ENCODE measurements at places on chromosomes 2 and 18.

GRCh38 chr2:215660687-215661086 is 224.8 kb upstream of the FN1 start:
- no peak for DNase-seq

DNA sequence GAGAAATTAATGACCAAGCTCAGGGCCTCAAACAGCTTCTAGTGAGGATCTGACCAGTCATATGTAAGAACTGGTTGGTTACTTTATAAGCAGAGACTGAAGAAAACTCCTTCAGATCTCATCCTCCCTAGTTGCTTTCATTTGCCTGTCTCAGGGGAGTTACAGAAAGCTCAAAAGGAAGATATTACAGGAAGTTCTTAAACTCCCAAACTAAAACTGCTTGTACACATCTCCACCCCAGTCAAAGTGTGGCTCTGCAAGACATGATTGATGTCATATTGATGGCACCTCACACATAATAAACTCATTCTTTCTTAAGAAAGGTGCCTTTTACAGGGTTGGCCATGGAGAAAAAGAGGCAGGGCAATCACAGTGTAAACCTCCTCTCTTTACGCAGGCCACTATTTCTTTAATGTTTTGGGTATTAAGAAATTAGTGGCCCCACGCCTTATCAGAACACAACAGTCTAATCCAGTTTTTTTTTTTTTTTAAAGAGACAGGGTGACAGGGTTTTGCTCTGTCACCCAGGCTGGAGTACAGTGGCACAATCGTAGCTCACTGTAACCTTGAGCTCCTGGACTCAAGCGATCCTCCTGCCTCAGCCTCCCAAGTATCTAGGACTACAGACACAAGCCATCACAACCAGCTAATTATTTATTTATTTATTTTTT is 62.6 kb upstream of the STK17B start:
- no peak for DNase-seq

- no peak for DNase-seq
Measured at GRCh38 chr2:6639929-6640620, 225.6 kb downstream of the CMPK2 start.

DNA sequence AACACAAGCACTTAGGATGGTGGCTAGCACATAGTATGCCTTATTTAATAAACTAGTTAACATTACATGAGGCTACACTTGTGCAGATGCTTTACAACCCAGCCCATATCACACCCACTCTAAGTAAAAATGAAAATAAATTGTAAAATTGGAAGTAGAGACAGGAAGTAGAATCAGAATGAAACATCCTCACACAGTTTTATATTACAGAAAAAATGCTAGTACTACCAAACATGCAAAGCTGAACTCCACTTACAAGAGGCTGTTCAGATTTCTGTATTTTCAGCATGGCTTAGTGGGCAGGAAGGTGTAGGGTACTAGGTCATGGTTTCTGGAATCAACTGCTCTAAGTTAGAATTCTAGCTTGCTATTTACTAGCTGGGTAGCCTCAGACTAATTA is 18.2 kb upstream of the CRIM1 start:
- no peak for DNase-seq

DNA sequence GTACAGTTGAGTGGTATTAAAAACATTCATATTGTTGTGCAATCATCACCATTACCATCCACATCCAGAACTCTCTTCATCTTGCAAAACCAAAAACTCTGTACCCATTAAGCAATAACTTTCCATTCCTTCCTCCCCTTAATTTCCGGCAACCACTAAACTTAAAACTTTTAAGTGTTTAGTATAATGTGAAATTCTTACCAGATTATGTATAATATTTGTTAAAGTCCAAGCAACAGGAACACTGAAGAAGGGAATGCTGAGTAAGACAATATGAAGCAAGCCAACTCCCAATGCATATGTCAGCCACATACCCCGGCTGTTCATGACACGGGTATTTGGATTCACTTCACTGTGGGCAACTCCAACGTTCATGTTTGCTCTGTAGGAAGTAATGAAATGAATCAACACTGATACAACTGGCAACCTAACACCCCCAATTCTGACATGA is 1.9 kb downstream of the ORMDL1 start:
- no peak for DNase-seq

DNA sequence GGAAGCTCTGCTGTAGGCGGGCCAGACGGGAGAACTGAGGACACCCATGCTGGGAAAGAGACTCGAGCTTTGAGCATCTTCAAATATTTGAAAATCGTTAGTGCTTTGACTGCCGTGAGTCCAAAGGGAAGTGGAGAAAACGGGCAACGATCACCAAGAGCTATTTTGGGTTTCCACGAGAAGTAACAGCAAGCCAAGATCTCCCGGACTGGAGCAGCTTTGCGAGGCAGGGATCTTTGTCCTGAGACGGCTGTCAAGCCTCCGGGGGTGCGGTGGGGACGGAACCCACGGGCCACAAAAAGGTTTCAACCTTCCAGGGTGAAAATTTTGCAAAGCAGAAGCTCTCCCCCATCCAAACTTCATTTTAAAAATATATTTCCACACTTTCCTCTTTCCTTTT is 195.8 kb downstream of the NDUFA10 start:
- DNase-seq: no peak

DNA sequence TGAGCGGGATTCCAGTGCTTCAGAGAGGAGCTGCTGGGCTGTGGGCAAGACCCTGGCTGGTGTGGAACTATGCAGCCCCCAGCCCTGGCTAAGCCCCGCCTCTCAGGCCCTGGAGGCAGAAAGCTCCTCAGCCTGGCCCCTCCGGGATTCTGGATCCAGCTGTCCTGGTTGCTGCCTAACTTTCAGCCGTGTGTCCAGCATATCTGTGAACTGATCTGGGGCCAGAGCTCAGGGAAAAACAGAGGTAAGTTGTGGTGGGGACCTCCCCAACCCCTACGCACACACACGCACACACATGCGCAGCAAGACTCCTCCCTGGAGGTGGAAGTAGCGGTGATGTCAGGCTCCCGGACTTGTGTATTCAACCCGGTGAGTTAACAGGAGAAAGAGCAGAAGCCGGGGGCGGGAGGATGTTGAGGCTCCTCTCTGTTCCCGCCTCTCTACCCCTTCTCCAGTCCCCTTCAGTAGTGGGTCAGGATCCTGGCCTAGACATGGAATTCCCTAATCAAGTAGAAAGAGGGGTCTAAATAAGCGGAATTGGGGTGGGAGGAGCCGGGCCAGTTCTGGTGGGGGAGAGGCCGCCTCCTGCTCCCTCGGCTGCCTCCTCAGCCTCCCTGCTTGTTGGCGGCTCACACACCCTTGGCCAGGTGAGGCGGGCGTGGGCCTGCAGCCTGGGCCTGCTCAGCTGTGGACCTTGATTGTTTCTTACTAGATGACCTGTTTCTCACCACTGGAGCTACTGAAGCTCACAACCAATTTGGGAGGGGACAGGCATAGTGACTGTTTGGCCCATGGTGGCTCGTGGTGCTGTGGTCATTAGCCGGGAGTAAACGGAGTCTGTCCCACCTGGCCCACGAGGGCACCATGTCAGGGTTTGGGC is 33.4 kb downstream of the SIX2 start:
- DNase-seq: no peak

DNA sequence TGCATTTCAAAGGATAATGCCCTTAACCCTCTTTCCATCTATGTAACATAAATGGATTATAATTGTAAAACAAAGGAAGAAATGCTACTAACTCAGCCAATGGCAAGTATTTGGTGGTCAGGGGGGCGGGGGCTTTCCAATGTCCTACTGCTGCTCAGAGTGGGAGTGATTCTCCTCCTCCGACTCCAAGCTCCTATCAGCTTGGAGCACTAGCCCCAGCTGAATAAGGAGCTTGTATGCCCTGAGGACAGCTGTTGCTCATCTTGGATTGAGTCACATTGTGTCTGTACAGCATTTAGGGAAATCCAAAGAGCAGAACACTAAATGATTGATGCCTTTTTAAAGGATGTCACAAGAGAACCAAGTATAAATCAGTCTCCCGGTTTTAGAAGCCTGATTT is 105.6 kb upstream of the ZNF521 start:
- no peak for DNase-seq

GRCh38 chr2:62996534-62997186 is 54.0 kb upstream of the OTX1 start:
- DNase-seq: no peak

DNA sequence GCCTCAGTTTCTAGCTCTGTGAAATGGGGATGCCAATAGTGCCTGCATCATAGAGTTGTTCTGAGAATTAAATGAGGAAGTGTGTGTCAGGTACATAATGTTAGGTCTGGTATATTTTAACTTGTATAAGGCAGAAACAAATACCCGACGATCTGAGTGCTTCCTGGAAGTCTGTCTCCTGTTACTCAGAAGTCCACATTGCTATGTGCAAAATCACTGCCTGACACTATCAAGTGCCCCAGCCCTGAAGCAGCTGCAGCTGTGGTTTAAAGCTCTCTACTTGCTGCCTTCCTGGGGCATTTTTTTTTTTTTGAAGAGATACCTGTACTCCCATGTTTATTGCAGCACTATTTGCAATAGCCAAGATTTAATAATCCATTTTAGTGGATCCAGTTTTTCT is 125.3 kb downstream of the SLC4A3 start:
- no peak for DNase-seq

GRCh38 chr2:179302764-179303571 is 38.3 kb upstream of the SESTD1 start:
- no peak for DNase-seq

DNA sequence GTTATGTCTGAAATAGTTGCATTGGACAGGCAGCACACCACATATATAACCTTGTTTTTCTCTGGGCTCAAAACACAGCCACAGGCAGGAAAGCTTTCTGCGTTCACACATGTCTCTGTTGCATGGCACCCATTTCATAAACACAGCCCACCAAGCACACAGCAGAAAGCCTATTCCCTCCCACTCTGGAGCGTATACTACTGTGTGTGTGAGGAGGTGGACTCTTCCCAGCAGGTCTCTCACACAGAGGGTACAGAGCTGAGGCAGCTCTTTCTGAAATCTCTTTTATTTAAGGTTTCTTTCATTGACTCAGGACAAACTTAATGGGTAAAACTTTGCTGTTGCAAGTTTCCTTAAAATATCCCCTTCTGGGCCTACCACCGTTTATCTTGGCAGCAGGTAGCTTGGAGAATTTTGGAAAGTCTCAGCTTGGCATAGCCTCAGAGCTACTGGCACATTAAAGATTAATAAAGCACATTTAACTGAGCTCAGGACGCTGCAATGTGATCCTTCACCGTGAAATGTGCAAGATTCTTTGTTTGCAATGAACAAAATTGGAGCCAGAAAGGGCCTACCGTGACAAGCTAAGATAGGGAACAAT is 105.1 kb upstream of the NCKAP5 start:
- no peak for DNase-seq

- no peak for DNase-seq
Measured at GRCh38 chr2:30439879-30440278, 7.2 kb upstream of the LCLAT1 start.

GRCh38 chr2:181892799-181893435 is 1.4 kb downstream of the ITPRID2 start:
- DNase-seq: no peak

DNA sequence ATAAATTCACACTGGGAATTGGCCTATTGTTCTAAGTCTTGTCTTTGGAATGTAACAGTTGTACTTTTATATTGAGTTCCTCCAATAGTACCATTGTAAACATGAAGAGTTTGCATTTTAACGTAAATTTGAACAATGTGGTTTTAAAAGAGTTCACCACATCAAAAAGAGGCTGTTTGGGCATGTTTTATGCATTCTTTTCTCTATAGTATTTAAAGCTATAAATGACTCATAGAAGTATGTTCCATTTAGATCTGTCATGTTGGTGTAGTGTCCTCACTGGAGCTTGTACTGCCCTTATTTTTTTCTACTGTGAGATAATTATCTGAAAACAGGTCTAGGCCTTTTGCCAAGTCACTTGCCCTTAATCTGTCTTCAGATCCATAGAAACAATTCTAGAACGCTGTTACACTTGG is 141.9 kb downstream of the RHBDD1 start:
- DNase-seq: no peak

DNA sequence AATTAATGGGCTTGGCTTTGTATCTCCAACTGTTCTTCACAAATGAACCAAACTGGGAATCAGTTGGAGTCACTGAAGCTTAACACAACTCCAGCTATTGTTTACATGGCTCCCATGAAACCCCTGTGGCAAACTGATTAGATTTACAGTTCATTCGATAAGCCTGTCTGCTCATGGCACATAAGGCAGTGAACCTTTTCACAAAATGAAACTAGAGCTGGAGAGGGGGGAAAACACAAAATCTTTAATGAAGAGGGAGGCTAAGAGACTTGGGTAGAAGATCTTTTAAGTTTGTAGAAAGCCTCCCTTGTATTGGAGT is 11.6 kb upstream of the ITGA6 start:
- no peak for DNase-seq

- no peak for DNase-seq
Measured at GRCh38 chr18:42828881-42829280, 286.6 kb downstream of the RIT2 start.

GRCh38 chr2:225764346-225764745 is 364.8 kb downstream of the NYAP2 start:
- no peak for DNase-seq

GRCh38 chr2:42815726-42816125 is 23.3 kb upstream of the HAAO start:
- DNase-seq: no peak

DNA sequence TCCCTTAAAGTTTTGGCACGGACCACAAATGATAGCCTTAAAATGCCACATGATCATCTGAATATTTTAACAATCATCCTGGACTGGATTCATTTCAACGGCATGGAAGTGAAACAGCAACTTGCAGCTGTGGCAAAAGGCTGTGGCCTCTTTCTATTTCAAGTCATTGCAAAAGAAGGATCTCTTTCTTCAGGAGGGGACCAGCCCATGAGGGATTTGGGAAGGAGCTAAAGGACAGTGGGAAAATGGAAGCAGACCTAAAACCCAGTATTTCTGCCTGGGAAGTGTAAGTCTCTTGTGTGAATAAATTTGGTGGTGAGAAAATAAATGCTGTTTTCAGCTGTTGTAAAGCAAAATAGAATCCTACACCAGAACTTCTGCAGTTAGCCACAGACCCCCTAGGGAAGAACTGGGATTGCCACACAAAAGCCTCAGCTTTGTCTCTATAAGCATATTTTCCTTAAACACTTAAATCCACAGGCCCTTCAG is 107.3 kb upstream of the ZFP36L2 start:
- no peak for DNase-seq

GRCh38 chr2:28638102-28638501 is 113.5 kb upstream of the PPP1CB start:
- no peak for DNase-seq

GRCh38 chr2:209681201-209681735 is 90.4 kb upstream of the UNC80 start:
- DNase-seq: no peak
